RWPE2 (cell line): ENCODE measurements at places on chromosomes 5 and 9.

GRCh38 chr9:136673088-136673974 is 10.6 kb downstream of the EGFL7 start:
- no peak overlapping the region for H3K4me3 ChIP-seq
- no peaks in the 10 kb centered on the region for H3K4me1 ChIP-seq
- no peak overlapping the region for H3K27ac ChIP-seq

DNA sequence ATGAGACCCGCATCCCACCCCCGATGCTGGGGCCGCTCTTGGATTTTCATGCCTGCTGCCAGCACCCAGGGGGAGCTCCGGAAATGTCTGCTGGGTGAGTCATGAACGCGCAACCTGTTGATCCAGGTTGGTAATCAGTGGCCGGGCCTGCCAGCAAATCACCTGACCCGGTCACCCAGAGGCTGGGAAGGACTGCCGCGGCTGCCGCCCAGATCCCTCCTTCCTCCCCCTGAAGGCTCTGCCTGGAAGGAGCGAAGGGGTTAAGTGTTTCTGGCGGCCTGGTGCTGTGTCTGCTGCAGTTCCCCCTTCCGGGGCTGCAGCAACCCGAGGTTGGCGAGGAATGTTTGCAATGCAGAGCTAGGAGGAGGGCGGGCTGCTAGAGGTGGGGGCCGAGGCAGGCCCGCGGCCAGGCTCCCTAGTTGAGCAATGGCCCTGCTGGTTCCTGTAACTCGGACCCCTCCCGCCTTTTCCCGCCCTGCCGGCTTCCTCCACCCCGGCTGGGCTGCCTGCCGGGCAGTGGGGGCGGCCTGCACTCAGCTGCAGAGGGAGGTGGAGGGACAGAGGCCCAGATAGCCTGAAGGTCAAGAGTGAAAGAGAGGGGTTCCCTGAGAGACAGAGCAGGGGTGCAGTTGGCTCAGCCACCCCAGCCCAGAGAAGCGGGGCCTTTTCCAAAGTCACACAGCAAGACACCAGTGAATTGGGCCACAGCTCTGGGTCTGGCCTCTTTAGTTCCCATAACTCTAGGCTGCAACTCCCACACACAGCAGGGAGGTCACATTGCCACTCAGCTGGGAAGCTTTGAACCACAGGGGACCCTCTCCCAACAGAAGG is 156.3 kb upstream of the IER5L start:
- H3K4me3 ChIP-seq: peak overlapping the region; percentile 1
- no peaks in the 10 kb centered on the region for H3K27me3 ChIP-seq

- no peak for DNase-seq
- H3K27me3 ChIP-seq: no peaks in the 10 kb centered on the region
- no peak overlapping the region for H3K27ac ChIP-seq
- peaks cover 4% of the 10 kb centered on the region; the same call in 1 of the 2 replicates for H3K36me3 ChIP-seq
- H3K4me1 ChIP-seq: peaks cover 3% of the 10 kb centered on the region
These were observed 57.5 kb downstream of the COL27A1 start for GRCh38 chr9:114212826-114213225.

DNA sequence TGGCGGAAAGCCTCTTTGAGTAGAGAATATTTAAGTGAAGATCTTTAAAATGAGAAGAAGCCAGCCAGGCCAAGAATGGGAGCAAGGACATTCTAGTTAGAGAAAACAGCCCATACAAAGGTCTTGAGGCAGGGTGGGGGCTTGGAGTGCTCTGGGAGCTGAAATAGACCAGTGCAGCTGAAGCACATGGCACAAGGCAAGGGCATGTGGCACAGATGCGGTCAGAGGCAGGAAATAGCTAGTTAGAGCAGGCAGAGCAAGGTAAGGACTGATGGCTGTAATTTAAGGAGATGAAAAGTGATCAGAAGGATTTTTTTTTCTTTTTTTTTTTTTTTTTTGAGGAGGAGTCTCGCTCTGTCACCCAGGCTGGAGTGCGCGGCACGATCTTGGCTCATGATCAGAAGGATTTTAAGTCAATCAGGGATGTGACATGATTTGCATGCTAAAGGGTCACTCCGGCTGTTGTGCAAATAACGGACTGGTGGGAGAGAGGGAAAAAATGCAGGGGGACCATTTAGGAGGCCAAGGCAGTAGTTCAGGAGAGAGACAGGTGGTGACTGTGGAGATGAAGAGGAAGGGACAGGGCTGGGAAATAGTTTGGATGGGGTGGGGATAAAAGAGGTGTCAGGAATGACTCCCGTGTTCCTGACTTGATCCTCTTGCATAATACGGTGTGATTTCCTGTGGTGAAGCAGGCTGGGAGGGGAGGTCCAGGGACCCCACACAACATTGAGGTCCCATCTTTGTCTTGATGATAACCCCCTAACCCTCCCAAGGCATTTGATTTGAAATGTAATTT is 207.6 kb downstream of the HSPA4 start:
- DNase-seq: no peak
- no peak overlapping the region for H3K4me3 ChIP-seq
- no peaks in the 10 kb centered on the region for H3K27me3 ChIP-seq
- no peaks in the 10 kb centered on the region for H3K36me3 ChIP-seq

DNA sequence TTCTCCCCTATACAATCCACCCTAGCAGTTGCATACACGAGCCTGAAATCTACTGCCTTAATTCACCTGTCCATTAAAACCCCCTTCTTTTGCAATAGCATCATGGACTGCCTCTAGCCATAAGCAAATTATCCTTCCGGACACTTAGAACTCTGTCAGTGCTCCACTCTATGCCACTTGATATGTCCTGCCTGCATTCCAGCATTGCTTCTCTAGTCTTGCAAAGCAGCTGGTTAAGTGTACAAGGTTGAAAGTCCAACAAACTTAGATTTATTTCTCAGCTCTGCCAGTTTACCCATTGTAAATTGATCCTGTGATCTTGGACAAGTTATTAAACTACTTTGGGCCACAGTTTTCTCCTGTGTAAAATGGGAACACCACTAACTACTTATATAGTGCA is 197.9 kb downstream of the EPB41L4A start:
- no peaks in the 10 kb centered on the region for H3K27me3 ChIP-seq
- no peak overlapping the region for H3K27ac ChIP-seq
- H3K4me1 ChIP-seq: no peaks in the 10 kb centered on the region

DNA sequence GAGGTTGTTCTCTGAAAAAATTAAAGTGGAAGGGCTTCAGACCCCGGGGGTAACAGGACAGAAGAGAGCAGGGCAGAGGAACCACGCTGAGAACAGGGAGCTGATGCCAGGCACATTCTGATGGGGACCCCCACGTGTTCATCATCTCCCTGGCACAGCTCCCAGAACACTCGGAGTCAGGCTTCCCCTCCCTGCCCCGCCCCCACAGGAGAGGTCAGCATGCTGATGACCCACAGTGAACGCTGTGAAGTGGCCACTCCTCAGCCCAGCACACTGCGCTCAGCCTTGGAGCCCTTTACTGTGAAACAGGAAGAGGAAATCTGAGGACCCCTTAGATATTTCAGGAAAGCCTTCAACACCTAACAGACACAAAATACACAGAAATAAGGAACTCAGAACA is 16.4 kb downstream of the RETREG1 start:
- H3K27ac ChIP-seq: no peak overlapping the region
- no peak overlapping the region for H3K4me3 ChIP-seq
- no peaks in the 10 kb centered on the region for H3K4me1 ChIP-seq
- no peaks in the 10 kb centered on the region for H3K36me3 ChIP-seq

GRCh38 chr5:23991406-23991805 is 484.0 kb downstream of the PRDM9 start:
- H3K27me3 ChIP-seq: no peaks in the 10 kb centered on the region
- no peak overlapping the region for H3K27ac ChIP-seq
- no peaks in the 10 kb centered on the region for H3K36me3 ChIP-seq
- H3K4me1 ChIP-seq: no peaks in the 10 kb centered on the region
- H3K4me3 ChIP-seq: no peak overlapping the region

DNA sequence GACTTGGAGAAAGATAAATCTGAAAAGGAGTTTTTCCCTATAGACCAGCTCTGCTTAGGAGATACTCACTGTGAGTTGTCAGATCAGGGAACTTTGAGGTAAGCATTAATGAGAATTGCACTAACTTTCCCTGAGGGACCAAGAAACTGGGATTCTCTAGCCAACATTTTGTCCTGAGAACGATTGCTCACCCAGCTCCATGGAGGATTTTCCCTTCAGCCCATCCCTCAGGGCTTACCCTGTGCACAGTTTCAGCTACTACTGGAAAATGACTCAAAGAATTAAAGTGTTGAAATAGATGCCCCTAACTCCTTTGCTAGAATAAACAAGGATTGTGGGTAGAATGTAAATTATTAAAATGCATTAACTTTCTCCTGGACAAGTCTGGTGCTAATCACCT is 237.2 kb upstream of the IL12B start:
- no peaks in the 10 kb centered on the region for H3K4me1 ChIP-seq
- no peak for DNase-seq
- no peaks in the 10 kb centered on the region for H3K27me3 ChIP-seq
- no peaks in the 10 kb centered on the region for H3K36me3 ChIP-seq
- no peak overlapping the region for H3K4me3 ChIP-seq

DNA sequence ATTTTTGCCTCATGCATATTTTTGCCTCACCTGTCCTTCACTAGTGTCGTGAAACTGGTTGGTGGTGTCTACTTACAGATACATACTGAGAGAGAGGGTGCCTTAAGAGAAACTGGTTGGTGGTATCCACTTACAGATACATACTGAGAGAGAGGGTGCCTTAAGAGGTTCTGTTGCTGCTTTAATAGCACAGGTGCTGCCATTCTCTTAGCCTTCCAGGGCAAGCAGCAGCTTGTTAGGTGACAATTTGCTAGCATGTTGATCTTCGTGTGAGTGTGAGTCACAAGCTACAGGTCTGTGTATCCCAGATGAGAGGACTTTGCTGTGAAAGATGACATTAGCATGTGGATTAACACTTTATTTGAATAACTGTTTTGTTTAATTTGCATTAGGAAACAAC is 1.4 kb downstream of the PTTG1 start:
- H3K27ac ChIP-seq: peak overlapping the region; percentile 62
- peaks cover 60% of the 10 kb centered on the region for H3K36me3 ChIP-seq
- DNase-seq: no peak
- peaks cover 39% of the 10 kb centered on the region for H3K4me1 ChIP-seq

DNA sequence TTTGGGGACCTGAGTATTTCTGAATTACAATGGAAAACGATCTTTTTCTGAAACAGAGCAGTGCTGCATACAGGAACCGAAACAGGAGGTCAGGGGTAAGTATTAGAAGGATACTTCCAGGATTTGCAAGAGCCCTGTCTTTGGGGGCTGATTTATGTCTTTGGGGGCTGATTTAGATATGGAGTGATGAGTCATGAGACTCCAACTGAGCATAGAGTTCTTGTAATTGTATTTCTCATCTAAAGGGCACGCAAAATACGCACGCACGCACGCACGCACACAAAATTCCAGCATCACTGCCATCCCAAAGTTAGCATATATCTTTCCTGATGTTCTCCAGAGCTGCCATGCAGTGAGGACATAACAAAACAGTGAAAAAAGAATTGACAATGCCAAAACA is 414.8 kb upstream of the CCNH start:
- H3K4me1 ChIP-seq: no peaks in the 10 kb centered on the region
- no peak overlapping the region for H3K4me3 ChIP-seq
- DNase-seq: no peak
- H3K36me3 ChIP-seq: no peaks in the 10 kb centered on the region

GRCh38 chr9:70923961-70924360 is 197.5 kb downstream of the TRPM3 start:
- H3K27me3 ChIP-seq: no peaks in the 10 kb centered on the region
- peak overlapping the region; percentile 53 for H3K27ac ChIP-seq
- peaks cover 7% of the 10 kb centered on the region for H3K4me1 ChIP-seq

GRCh38 chr5:102090770-102091169 is 205.3 kb downstream of the SLCO4C1 start:
- H3K27ac ChIP-seq: no peak overlapping the region
- H3K4me1 ChIP-seq: no peaks in the 10 kb centered on the region
- DNase-seq: no peak
- peaks cover 11% of the 10 kb centered on the region for H3K27me3 ChIP-seq
- no peaks in the 10 kb centered on the region for H3K36me3 ChIP-seq

DNA sequence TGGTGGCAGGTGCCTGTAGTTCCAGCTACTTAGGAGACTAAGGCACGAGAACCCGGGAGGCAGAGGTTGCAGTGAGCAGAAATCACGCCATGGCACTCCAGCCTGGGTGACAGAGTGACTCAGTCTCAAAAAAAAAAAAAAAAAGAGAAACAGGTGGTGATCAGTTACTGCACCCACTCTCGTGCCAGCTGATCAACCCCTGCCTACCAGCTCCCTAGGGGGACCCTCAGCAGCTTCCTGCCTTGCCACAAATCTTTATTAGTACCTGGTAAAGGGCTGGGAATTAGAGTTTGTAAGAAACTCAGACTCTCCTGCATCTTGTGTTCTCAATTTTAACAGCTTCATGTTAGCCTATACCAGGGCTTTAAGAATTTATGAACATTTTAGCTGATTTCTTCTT is 914.9 kb downstream of the EFNA5 start:
- H3K36me3 ChIP-seq: no peaks in the 10 kb centered on the region
- no peaks in the 10 kb centered on the region for H3K27me3 ChIP-seq
- H3K4me3 ChIP-seq: no peak overlapping the region
- no peak overlapping the region for H3K27ac ChIP-seq
- no peak for DNase-seq

DNA sequence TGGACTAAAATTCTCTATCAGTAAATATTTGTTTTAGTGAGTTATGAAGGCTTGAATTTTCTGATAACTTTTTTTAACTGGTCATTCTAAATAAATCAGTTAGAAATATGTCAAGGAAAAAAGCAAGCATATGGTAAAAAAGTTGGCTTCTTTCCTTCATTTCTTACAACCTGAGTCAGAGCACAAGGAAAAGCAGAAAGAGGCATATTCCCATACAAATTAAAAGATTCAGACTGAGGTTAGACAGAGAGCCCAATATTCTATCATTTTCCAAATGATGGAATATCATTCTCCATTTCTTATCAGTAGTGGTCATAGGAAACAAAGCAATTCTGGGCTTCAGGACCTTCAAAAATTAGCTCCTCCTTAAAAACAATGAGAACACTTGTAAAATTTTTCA is 732.1 kb downstream of the MAT2B start:
- DNase-seq: no peak
- H3K4me1 ChIP-seq: peaks cover 24% of the 10 kb centered on the region
- H3K27me3 ChIP-seq: peaks cover 4% of the 10 kb centered on the region
- no peak overlapping the region for H3K27ac ChIP-seq
- no peak overlapping the region for H3K4me3 ChIP-seq

- DNase-seq: peak; percentile 66
- H3K27me3 ChIP-seq: no peaks in the 10 kb centered on the region
- no peaks in the 10 kb centered on the region for H3K4me1 ChIP-seq
These were observed 69.5 kb downstream of the ZNF354C start for GRCh38 chr5:179129607-179130071.

- no peaks in the 10 kb centered on the region for H3K36me3 ChIP-seq
- H3K4me3 ChIP-seq: peak overlapping the region; percentile 2
- H3K27ac ChIP-seq: peak overlapping the region; percentile 86
- no peak for DNase-seq
- H3K27me3 ChIP-seq: no peaks in the 10 kb centered on the region
These were observed 1.1 kb downstream of the IL4 start for GRCh38 chr5:132674671-132675506.

- H3K27ac ChIP-seq: no peak overlapping the region
- no peaks in the 10 kb centered on the region for H3K36me3 ChIP-seq
- DNase-seq: no peak
These were observed 10.2 kb upstream of the LCP2 start for GRCh38 chr5:170307575-170308465.
